Stimulated activated CD8-positive, alpha-beta memory T cell treated with anti-CD3 and anti-CD28 coated beads, Interleukin-2, amount 100 ng/mL, for 48 hours (primary cell): ENCODE measurements at places on chromosomes 1 and 21.

DNA sequence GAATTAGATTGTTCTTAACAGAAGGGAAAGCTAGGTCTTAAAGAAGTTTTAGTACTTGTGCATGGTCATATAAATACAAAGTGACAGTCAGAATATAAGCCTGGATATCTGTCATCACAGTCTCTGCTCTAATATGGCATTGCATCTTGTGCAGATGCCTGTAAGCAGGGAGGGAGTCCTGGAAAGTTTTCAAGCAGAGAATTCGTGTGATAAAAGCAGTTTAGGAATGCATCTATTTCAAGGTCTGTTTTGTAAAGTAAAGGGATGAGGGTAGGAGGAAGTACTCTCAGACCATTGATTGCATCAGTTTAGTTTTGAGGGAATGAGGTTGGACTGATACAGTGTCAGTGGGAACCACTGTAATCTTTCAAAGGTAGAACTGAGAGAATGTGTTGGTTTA, 30.6 kb downstream of the IARS2 start:
- no peak for DNase-seq

DNA sequence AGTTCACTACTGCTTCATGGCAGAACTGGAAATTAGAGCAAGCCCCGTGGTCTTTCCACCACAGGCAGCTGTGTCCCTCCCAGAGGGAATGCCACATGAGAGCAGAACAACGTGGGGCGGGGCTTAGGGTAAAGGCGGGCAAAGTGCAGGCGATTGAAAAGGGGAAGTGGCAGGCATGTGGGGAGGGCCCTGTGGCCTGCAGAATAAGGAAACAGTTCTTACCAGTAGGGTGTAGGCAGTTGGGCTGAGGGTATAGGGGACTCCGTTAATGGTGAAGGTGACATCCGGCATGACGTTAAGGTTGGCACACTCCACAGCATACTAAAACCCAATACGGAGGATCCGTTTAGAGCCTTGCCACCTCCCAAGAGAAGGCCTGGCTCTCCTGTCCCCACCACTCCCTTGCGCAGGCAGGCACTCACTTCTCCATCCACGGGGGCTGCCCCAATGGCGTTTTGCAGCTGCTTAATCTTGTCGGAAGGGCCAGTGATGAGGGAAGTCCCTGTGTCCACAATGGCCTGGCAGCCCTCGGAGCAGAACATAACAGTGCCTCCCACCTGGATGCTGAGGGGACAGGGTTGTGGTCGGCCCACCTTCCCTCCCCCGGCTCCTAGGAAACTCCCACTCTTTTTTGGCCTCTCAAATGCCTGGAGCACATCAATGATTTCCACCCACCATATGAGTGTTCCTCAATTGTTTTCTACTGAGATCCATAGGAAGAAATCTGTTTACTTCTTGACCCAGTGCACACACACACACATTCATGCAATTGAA, 9.1 kb upstream of the RAB7B start:
- no peak for DNase-seq

DNA sequence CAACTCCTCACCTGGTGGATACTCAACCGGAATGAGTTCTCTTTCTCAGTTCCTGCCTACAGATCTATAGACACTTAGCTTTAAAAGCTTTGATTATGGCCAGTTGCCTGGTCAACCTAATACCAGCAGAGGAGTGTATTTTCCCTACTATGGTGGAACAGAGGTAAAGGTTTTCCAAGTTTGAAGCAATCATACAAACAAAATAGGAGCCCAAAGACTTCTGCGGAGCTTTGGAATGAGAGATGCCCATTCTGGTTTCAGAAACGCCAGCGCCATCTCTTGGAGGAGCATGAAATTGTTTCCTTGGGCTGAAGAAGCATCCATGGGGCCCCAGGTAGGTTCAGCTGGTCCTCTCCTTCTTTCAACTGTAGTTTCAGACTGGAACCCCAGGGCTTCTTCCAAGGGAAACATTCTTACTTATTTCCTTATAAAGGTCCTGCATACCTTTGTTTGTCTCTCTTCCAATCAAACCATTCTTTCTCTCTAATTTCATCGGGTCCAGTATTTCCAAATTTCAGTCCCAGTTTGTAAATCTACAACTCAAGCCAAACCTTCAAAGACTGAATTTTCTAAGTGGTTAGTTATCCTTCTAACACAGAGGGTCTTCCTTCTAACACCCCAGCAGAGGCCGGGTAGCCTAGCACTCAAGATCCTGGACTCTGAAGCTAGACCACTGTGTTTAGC, 95.9 kb downstream of the KCNJ15 start:
- peak; percentile 19 for DNase-seq

DNA sequence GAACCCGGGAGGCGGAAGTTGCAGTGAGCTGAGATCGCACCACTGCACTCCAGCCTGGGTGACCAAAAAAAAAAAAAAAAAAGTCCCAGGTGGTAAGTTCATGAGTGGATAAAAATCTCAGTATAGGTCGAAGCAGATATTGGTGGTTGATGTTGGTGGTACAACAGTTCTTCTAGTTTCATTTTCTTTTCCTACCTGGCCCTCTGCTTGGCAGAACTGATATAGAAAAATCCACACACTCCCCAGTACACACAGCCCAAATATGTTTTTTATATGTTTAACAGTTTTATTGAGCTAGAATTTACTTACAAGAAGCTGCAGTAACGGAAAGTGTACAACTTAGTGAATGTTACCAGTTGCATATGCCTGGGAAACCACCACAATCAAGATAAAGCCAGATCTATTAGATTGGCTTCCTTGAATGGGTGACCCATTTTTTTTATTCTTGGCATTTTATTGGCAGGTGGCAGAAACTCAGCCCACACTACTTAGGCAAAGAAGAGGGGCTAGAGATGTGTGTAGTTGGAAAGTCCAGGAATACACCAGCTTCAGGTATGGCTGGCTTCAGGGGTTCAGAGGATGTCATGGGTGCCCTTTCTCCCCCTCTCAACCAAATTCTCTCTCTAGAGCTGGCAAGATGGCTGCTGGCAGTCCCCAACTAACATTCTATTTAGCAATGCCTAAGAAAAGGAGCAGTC, 118.3 kb upstream of the SLC25A33 start:
- DNase-seq = no peak

- no peak for DNase-seq
Observed at GRCh38 chr1:41791667-41792484, 126.8 kb downstream of the HIVEP3 start.

DNA sequence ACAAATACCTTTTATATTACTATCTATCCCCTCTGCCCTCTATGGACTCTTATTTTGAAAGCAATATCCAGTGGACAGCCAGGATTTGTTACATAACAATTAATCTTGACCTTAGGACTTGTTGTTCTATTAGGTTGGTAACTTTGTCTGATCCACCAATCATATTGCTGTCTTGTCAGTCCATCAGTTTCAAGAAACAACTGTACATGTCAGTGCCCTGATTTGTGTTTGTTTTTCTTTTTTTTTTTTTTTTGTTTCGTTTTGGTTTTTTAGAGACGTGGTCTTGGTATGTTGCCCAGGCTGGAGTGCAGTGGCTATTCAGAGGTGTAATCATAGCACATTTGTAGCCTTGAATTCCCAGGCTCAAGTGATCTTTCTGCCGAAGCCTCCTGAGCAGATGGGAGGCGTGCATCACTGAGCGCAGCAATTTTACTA, 1.5 kb upstream of the SCP2 start:
- no peak for DNase-seq

DNA sequence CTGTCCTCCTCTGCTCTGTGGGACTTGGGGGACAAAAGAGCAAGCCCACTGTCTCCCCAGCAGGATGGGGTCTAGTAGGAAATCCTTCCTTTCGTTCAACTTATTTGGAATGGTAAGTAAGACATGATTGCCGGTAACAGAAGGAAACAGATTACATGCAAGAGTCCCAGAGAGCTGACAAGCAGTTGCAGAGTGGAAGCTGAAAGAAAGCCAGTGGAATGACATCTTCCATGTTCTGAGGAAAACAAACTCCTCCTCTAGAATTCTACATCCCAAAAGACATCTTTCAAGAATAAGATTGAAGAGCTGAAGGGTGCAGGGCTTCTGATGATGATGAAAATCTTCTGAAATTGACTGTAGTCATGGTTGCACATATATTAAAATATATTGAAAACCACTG, 619.4 kb downstream of the KIF26B start:
- no peak for DNase-seq

DNA sequence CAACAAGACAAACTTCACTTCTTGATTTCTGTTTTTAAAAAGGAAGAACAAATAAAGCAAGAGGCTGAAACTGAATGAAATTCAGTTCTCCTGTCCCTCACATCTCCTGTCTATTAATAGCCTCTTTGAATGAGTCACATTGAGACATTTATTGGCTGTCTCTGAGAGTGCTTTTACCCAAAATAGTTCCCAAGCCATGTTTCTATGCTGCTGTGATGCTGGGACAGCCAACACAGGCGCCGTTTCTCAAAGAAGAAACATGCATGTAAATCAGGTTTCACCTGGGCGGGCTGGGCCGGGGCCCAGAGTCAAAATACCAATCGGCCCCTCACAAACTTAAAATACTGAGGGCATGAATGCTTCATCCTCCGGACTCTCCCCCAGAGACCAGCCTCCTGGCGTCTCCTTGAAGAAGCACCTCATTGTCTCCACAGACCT, 105.2 kb downstream of the EDEM3 start:
- no peak for DNase-seq

GRCh38 chr1:17875882-17876280, 120.7 kb downstream of the ACTL8 start:
- DNase-seq = no peak

DNA sequence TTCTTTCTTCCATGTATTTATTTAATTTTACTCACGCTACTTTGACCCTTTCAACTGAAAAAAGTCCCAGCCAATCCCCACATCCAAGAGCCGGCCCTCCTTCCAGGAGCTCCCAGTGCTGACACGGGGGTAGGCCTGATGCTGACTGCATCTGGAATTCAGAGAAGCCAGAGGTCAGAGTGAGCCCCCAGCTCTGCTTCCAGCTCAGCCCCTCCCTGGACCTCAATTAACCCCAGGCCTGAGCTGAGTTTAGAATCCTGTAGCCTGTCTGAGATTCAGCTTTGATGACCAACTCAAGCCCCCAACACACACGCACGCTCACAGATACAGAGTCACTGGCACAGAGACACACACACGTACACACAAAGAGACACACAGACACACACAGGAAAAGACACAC, 247.9 kb downstream of the NPHP4 start:
- no peak for DNase-seq

DNA sequence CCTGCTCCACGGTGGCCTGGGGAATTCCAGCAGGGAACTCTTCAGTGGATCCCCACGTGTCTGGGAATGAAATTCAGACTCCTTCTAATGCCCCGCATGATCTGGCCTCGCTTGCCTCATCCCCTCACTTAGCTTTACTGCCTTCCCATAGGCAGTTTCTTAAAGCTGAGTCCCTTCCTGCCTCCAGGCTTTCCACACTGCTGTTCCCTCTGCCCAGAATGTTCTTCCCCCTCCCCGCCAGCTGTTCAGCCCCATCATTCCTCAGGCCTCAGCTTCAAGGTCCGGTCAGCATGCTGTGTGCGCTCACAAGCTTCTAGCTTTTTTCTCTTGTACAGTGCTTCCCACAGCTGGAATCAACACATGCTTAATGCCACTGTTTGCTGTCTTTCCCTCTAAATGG, 54.9 kb upstream of the WASF2 start:
- DNase-seq = no peak

GRCh38 chr1:206965781-206966180, 4.5 kb downstream of the FCAMR start:
- DNase-seq = no peak

DNA sequence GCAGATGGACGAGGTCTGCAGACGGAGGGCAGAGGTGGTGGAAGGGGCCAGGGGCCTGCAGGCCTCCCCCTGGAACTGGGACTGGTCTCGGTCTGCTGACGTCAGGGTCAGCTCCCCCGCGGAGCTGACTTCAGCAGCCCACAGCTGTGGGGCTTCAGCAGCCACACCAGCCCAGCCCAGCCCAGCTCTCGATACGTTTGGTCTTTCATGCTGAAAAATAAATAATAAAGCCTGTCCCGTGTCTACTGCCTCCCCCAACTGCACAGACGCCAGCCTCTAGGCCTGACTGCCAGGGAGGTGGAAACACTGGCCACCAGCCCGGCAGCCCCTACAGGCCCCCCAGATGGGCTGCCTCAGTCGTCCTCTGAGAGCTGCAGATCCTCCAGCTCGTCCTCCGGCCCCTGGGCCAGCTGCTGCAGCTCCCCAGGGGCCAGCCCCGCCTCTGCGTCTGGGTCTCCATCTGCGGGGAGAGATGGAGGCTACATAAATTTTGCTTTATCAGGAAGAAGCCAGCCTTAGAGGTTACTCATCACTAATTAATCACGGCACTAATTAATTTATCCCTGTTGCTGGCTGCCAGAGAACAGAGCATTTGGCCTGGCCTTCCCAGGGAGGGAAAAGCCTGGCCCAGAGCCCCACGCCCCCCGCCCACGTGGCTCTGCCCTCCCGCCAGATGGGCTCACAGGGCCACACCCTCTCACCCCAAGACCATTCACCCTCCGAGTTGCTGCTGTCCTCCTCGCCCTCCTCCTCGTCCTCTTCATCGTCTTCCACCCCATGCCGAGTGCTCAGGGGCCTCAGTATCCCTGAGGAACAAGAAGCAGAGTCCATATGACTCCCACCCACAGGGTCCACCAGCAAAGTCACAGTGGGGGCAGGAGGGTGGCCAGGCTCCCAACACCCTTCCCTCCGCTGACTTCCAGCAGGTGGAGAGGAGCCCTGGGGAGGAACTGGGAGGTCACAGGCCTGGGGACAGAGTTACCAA, 14.4 kb downstream of the NOC2L start:
- DNase-seq = no peak

GRCh38 chr1:22676916-22677583, 24.0 kb downstream of the C1QB start:
- no peak for DNase-seq

DNA sequence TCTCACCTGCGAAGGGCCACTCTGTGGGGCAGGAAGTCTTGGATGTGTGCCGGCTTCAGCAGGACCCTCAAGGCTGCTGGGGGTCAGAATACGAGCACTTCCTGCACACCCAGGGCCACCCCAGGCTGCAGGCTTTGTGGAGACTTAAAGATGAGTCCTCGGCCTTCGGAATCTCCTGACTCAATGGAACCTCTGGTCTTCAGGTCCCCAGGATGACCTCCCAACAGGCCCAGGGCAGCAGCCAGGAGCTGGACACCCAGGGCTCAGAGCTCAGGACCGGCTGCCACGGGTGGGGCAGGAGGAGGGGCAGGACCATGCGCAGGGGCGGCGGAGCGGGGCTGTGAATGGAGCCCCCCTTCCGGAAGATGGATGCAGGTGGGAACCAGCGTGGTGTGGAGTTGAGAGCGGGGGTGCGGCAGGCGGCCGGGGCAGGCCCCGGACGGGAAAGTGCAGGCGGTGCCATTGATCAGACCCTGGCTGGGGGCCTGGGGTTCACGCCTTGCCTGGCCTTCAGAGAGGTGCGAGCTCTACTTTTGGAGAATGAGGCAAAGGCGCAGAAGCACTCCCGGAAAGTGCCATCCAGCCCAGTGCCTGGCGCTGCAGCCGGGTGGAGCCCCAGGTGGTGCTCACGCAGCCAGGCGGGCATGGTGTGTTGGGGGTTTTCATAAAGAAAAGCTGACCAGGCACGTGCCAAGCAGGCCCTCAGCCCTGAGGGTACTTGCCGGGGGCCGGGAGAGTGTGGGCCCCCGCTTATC, 10.4 kb downstream of the COL18A1 start:
- DNase-seq = no peak
